Activated CD4-positive, alpha-beta T cell treated with anti-CD3 and anti-CD28 coated beads, Interleukin-2, amount 50 U/mL, for 48 hours (primary cell): ENCODE measurements at places on chromosomes 5 and 9.

DNA sequence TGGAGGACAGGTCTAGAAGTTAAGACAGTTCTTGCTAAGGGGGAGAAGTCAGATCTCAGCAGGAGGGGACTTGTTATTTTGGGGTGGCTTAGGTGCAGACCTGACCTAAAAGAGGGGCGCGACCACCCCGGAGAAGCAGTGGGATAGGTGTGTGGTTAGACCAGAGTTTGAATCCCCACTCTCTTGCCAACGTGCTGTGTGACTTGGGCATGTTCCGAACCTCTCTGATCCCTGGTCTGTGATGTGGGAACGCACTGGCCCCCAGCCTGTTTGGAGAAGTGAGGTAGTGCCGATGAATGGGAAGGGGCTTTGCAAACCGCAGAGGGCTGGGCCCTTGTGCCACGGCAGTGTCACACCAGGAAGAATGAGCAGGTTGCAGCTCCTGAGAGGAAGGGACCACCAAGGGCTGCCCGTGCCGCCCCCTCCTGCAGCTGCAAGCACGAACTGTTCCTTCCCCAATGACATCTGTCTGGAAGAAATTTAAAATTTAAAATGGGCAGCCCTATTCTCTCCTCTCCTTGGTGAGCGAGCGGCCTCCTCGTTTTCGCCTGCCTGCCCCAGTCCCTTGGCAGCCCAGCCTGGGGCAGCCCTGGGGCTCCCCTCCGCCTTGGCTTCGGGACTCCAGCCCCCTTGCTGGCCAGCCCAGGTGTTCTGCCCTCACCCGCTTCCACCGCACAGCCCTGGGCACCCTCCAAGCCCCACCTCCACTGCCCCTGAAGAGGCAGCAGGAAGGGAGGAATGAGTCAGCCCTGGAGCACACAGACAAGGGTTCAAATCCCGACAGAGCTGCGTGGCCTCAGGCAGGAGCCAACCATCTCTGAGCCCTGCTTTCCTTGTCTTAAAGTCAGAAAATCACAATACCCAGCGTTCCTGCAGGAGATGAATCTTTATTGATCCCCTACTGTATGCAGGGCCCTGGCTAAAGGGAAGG is 1.6 kb downstream of the FIBCD1 start:
- DNase-seq: no peak

DNA sequence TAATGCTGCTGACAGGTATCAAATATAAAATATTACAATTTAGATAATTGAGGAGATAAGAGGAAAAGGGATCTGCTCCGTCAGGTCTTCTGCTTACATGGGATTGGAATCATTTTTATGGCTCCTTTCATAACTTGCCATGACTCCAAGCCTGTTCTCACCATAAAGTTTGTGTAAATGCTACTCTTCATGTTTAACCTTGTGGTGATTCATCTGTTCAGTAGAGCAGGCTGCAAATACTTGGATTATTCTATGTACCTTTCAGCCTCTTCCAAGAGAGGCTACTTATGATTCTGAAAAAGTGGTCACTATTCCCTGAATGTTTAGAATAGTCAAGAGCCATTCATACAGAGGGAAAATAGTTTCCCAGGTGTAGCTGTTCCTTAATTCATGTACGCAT is 66.9 kb downstream of the SLC44A1 start:
- no peak for DNase-seq

- DNase-seq: no peak
Observed at GRCh38 chr9:134636149-134636507, 5.5 kb upstream of the COL5A1 start.

DNA sequence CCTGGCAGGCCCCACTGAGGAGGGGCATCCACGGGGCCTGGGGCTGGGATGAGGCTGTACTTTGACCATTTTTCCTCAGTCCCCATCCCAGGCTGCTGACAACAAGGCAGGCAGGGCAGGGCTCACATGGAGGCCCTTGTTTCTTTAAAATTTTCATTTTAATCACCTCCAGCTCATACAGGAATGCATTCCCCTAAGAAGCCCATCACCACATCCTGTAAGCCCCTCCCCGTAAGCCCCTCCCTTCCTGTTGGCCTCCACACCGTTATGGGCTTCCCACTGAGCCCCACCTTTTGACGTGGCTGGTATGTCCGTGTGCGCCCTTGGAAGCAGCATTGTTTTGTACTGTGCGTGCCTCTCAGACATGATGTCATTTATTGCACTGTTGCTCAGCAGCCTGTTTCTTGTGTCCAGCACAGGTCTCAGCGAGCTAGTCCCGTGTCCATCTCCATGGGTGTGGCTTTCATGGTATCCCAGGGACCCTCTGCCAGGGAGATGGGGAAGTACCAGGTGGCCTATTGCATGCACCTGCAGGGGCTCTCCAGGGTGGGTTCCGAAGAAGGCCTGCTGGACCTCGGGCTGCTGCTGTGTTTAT is 22.4 kb downstream of the PHF2 start:
- DNase-seq: no peak
